ENCODE measurements at places on chromosomes 1 and 21. TPM values are rescaled to one million over a fixed set of nuclear protein-coding genes. Genes with fewer than 3 reads are reported as not detected.

C1QC gene
- not detected for total RNA-seq

TAL1 gene
- total RNA-seq, result not detected

AZIN2 gene
- 2.5 TPM for total RNA-seq

FMO4 gene
- 1.6 TPM for total RNA-seq

- no peak for DNase-seq
These were observed 46.5 kb downstream of the NCF2 start for GRCh38 chr1:183543619-183544204.

GRCh38 chr1:153771841-153772593 is 3.2 kb upstream of the SLC27A3 start:
- peak; percentile 24 for DNase-seq

Measured in activated CD8-positive, alpha-beta T cell treated with anti-CD3 and anti-CD28 coated beads for 36 hours (primary cell).